ENCODE measurements at places on chromosomes 7 and 10.

GRCh38 chr7:44733708-44734481 lies 14.8 kb upstream of the ZMIZ2 start:
- DNase-seq, result no peak

DNA sequence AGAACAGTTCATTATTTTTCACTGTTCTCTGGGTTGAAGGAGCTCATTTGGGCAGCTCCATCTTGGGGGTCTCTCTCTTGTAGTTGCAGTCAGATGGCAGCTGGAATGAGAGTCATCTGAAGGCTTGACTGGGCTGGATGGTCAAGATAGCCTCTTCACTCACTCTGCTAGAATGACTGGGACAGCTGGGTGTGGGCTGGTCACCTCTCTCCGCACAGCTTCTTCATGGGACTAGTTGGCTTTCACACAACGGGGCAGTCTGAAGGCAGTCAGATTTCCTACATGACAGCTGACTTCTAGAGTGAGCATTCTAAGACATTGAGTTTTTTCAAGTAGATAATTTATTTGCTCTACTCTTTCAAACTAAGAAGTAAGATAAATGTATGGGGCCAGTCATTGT lies 13.1 kb downstream of the PLEKHA1 start:
- DNase-seq, result no peak

GRCh38 chr10:110073896-110074295 lies 66.1 kb downstream of the ADD3 start:
- DNase-seq, result no peak

GRCh38 chr10:97071496-97071895 lies 114.3 kb downstream of the SLIT1 start:
- DNase-seq, result no peak

DNA sequence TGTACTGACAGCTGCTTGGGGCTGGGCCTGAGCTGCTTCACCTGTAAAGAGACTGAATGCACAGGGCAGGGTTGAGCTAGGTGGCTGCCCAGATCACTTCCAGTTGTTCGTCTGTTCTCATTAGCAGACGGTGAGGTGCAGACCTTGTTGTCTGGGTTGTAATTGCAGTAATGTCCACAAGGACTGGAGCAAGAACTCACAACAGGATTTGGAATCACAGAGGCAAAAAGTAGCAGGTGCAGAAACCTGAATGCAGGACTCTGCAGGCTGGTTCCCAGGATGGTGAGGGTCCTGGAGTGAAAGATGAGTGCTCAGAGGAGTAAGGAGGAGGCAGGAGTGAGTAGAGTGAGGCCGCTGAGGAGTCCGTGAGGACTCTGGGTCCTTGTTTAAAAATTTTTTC lies 9.2 kb downstream of the ZSCAN25 start:
- no peak for DNase-seq

DNA sequence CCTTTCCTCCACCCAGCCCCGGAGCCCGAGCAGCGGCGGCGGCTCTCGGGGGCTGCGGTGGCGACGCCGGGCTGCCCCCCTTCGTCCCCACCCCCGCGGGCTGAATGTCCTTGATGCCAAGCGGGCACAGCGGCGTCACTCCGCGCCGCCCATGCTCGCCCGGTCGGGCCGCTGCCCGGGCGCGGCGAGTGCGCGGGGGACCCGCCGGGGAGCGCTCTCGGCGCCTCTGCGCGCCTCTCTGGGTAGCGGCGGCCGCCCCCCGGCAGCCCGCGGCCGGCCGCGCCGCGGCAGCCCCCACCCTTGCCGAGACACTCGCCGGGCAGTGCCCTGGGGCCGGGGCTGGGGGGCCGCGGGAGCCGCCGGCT lies 433 bp upstream of the PLXNA4 start:
- no peak for DNase-seq

DNA sequence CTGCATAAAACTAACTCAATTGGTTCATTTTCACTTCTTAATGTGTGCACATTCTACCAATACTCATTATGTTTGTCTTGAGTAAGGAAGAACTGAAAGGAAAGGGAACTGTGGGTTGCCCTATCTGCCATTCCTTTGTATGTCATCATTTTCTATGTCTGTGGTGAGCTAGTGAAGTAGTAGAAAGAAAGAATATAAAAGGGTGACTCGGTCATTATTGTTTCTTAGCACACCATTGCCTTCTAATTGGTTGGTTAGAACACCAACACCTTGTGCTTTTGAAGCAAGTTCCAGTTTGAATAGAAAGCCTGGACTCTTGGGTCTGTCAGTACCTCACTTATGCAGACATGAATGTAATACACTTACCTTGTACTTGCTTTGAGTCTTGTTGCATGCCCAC lies 64.3 kb upstream of the MDFIC start:
- DNase-seq, result no peak

- no peak for DNase-seq
Observed at GRCh38 chr10:132642732-132643008, 105.1 kb downstream of the INPP5A start.

GRCh38 chr7:45149606-45150005 lies 8.0 kb upstream of the RAMP3 start:
- no peak for DNase-seq

DNA sequence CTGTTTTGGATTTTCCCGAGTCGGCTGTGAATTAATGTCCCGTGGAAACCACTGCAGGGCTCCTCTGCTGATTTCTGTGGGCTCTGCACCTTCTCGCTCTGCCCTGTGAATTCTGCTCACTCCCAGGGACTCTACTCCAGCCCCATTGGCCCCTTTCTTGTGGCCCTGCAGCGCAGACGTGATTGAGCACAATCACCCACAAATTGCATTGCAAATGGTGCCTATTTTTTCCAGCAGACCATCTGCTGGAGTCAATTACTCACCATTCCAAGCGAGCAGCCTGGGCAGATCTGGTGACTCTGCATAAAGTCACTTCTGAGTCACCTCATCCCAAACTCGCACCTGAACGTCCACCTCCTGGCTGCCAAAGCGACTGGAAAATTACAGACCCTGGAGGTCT lies 235.8 kb downstream of the PAXIP1 start:
- no peak for DNase-seq

DNA sequence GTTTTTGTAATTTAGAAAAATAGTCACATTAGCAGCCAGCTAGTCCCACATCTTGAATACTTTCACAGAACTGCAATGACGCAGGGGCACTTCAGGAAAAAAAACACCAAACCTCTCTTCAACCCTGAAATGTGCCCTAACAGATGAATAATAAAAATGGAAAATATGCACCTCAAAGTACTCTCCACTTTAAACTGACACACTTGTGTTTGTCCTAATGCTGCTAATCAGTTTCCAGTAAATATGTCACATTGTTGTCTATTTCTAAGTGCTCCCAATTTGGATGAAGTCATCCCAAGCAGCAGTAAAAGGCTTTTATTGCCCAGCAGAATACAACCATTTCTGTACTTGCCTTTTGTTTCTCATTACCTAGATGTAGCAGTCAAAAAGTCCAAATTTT lies 86.7 kb downstream of the PARD3 start:
- DNase-seq, result no peak

DNA sequence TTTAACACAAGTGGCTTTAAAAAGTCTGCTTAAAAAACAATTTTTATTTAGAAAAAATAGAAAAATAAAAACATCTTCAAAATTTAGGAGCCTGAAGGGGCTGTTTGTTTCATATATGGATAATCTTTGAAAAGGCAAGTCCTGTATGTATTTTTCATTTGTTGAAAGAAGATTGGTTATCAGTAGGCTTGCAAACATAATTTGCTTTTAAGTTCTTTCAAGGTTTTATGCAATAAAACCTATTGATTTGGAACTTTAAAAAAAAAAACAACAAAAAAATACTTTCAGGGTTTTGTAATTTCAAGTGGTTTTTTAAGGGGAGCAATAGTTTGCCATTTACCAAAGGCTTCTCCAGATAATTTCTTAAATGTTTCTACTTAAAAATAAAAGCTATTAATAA lies 35.6 kb downstream of the MPLKIP start:
- DNase-seq, result no peak

GRCh38 chr7:29854257-29854938 lies 48.1 kb downstream of the WIPF3 start:
- no peak for DNase-seq
